ENCODE measurements at places on chromosomes 2 and 18.
A peak's percentile ranks its signal among the peaks of the same experiment; 100 is the strongest.

GRCh38 chr2:219218217-219218731 is 484 bp downstream of the ABCB6 start:
- peak overlapping the region; percentile 50 for H3K27ac ChIP-seq
- H3K27me3 ChIP-seq = no peaks in the 10 kb centered on the region
- H3K4me3 ChIP-seq = peak overlapping the region; percentile 66
- no peak for DNase-seq
- peaks cover 23% of the 10 kb centered on the region for H3K4me1 ChIP-seq

DNA sequence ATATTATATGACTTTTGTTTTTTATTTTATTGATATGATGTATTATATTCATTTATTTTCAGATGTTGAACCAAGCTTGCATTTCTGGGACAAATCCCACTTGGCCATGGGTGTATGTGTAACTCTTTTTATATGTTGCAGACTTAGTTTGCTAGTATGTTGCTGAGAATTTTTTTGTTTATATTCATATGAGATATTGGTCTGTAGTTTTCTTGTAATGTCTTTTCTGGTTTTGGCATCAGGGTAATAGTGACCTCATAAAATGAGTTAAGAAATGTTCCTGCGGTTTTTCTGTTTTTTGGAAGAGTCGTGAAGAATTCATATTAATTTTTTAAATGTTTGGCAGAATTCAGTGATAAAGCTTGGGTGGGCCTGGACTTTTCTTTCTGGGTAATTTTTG is 88.7 kb downstream of the ASB1 start:
- peaks cover 1% of the 10 kb centered on the region for H3K27me3 ChIP-seq
- no peaks in the 10 kb centered on the region for H3K36me3 ChIP-seq
- no peak overlapping the region for H3K4me3 ChIP-seq
- no peak for DNase-seq
- no peaks in the 10 kb centered on the region for H3K4me1 ChIP-seq

GRCh38 chr2:176638167-176639015 is 369.1 kb downstream of the MTX2 start:
- no peaks in the 10 kb centered on the region for H3K36me3 ChIP-seq
- no peak overlapping the region for H3K27ac ChIP-seq
- H3K4me1 ChIP-seq = peaks cover 12% of the 10 kb centered on the region
- peaks cover 48% of the 10 kb centered on the region for H3K27me3 ChIP-seq
- no peak overlapping the region for H3K4me3 ChIP-seq
- peak; percentile 3 for DNase-seq

DNA sequence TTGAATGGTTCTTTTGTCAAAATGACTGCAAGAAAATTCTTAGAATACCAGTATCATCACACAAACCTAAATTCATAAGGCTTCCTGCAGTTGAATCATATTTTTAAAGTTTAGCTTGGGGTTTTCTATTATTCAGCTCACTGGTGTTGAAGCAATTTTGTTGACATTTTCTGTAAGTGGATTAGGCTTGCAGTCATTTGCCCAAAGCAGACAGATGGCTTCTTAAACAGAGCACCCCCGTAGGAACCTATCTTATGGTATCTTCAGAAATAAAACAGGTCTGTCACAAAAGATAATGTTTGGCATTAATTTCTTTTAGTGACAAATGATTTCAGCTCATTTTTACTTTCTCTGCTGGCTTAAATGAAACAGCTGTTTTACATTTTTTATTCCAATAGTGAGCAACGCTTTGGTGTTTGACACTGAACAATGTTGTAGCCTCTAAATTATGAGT is 331.1 kb downstream of the PLCL1 start:
- H3K36me3 ChIP-seq = peaks cover 3% of the 10 kb centered on the region
- no peak overlapping the region for H3K27ac ChIP-seq
- no peak overlapping the region for H3K4me3 ChIP-seq
- no peaks in the 10 kb centered on the region for H3K4me1 ChIP-seq
- DNase-seq = no peak
- no peaks in the 10 kb centered on the region for H3K27me3 ChIP-seq

GRCh38 chr2:216285701-216286100 is 86.6 kb downstream of the MARCHF4 start:
- DNase-seq = no peak
- no peaks in the 10 kb centered on the region for H3K27me3 ChIP-seq
- H3K36me3 ChIP-seq = no peaks in the 10 kb centered on the region
- H3K4me1 ChIP-seq = no peaks in the 10 kb centered on the region
- no peak overlapping the region for H3K4me3 ChIP-seq

DNA sequence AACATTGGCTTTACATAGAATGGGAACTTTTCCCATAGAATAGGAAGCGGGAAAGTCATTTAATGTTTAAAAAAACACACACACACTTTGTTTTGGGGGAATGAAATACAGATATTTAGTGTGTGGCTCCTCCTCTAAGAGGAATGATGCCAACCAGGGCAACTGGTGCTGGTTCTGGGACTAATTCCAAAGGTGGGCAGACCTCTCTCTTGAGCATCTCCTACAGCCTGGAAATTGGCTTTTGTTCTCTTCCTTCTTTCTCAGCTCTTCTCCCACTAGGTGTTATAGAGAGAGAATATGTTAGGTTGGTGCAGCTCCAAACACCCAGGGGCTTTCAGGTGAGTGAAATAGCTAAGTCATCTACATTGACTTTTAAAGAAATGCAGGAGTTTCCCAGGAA is 190.1 kb downstream of the RAD51AP2 start:
- no peaks in the 10 kb centered on the region for H3K27me3 ChIP-seq
- no peak overlapping the region for H3K4me3 ChIP-seq

DNA sequence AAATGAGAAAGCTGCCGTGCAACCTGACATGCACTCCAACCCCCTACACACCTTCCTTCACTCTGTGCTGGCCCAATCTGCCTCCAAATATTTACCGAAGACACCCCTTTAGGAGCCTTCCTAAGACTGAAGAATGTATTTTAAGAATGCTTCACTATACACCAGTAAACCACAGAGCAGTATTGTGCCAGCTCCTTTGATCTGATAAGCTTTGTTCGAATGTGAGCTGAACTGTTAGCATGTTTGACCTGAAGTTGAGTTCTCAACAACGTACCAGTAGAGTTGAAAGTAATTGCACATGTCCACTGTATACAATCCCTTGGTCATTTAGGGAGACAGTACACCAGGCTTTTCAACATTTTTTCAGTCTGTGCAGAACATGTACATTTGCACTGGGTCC is 259.2 kb downstream of the TGIF1 start:
- H3K27ac ChIP-seq = no peak overlapping the region
- H3K27me3 ChIP-seq = peaks cover 5% of the 10 kb centered on the region
- H3K4me3 ChIP-seq = no peak overlapping the region
- no peaks in the 10 kb centered on the region for H3K4me1 ChIP-seq

GRCh38 chr2:239339726-239340601 is 60.9 kb downstream of the HDAC4 start:
- no peak overlapping the region for H3K27ac ChIP-seq
- no peak overlapping the region for H3K4me3 ChIP-seq

DNA sequence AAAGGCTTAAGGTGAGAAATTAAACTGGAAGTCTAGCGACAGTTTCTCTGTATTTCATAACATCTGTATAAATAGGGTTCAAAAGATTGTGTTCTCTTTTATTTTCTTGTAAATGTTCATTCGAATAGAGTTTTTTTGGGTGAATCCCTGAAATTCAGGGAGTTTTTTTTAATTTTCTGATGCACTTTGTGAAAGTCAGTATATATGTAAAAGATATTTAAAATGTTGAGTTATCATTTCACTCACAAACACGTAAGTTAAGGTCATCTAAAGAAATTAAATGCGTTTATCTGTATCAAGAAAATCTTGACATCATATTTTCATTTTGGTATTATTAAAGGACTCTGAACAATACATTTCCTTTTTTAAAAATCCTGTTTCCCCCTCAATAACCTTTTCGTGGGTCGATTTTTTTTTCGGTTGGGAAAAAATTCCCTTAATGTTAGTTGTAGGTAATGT is 3.4 kb downstream of the SP9 start:
- H3K4me3 ChIP-seq = peak overlapping the region; percentile 44
- peaks cover 86% of the 10 kb centered on the region for H3K4me1 ChIP-seq
- no peaks in the 10 kb centered on the region for H3K36me3 ChIP-seq
- DNase-seq = no peak
- H3K27me3 ChIP-seq = peaks cover 47% of the 10 kb centered on the region

DNA sequence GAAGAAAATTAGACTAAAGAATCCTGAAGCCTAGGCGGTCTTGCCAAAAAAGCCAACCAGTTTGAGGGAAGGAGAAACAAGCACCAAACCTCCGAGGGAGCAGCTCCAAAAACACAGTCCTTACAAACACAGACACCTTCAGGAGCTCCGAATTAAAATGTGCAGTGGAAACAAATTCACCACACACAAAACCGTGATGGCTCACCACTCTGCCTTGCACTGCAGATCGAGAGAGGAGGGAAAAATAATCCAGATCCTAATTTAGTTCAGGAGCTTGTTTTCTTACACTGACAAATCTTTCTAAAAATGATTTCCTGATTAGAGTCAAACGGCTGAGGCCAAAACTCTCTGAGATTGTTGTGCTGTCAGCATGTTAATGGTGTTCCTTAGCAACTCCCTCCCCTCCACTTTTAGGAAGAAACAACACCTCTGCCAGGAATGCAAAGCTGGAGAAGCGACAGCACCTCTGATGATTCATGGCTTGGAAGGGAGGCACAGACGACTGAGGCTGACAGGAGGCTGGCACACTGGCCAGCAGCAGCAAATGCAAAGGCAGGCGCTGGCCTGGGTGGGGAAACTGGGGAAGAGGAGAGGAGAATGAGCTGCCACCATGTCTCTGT is 249.4 kb upstream of the KLHL29 start:
- H3K27ac ChIP-seq = no peak overlapping the region
- H3K4me1 ChIP-seq = no peaks in the 10 kb centered on the region
- no peak overlapping the region for H3K4me3 ChIP-seq
- H3K36me3 ChIP-seq = no peaks in the 10 kb centered on the region
- DNase-seq = no peak

GRCh38 chr2:176099728-176100546 is at the start of gene HOXD12:
HOXD12 (plus strand) TSS chr2:176099795; CDS start chr2:176099802, 7 bp downstream.
- no peak for DNase-seq
- peaks cover 19% of the 10 kb centered on the region for H3K4me1 ChIP-seq
- no peaks in the 10 kb centered on the region for H3K36me3 ChIP-seq

- H3K36me3 ChIP-seq = peaks cover 13% of the 10 kb centered on the region
- H3K4me1 ChIP-seq = no peaks in the 10 kb centered on the region
- H3K27ac ChIP-seq = no peak overlapping the region
- no peaks in the 10 kb centered on the region for H3K27me3 ChIP-seq
- no peak overlapping the region for H3K4me3 ChIP-seq
- no peak for DNase-seq
Observed at GRCh38 chr2:172516299-172516698, 39.6 kb upstream of the PDK1 start.

DNA sequence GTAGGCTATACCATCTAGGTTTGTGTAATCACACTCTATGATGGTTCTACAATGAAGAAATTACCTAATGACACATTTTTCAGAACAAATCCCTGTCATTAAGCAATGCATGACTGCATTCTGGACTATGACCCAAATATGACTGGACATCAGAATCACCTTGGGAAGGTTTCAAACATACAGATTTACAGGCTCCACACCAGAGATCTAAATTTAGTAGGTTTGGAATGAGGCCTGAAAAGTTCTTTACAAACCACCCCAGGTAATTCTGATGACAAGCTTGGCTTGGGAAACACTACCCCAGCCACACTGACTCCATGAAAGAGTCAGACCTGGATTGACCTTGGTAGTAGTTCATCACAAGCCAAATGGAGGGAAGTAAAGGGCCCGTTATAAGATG is 52.2 kb upstream of the NFE2L2 start:
- no peaks in the 10 kb centered on the region for H3K36me3 ChIP-seq
- DNase-seq = no peak
- no peaks in the 10 kb centered on the region for H3K27me3 ChIP-seq
- no peak overlapping the region for H3K4me3 ChIP-seq
- H3K4me1 ChIP-seq = no peaks in the 10 kb centered on the region
- no peak overlapping the region for H3K27ac ChIP-seq

DNA sequence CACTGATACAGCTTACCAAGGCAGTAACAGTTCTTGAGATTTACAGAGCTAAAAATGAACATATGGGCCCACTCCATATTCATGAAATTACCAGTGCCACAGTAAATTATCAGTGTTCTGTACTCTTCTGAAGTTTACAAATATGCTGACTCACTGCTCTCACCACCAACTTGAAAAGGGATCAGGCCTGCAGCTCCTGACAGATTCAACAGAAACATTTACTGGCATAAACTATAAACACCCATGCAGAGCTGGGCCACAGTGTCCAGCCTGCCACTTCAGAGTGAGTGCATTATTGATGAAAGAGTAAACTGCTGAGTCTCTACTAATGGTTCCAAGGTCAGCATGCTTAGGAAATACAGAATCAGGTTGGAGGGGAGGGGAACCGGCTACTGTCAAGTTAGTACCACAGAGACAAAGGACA is 83.1 kb downstream of the FARSB start:
- peak; percentile 11 for DNase-seq
- H3K27me3 ChIP-seq = no peaks in the 10 kb centered on the region
- H3K4me3 ChIP-seq = no peak overlapping the region
- H3K36me3 ChIP-seq = peaks cover 11% of the 10 kb centered on the region
- no peaks in the 10 kb centered on the region for H3K4me1 ChIP-seq

GRCh38 chr2:112831946-112832840 is 4.4 kb downstream of the IL1B start:
- H3K4me1 ChIP-seq = no peaks in the 10 kb centered on the region
- no peaks in the 10 kb centered on the region for H3K36me3 ChIP-seq
- peaks cover 2% of the 10 kb centered on the region for H3K27me3 ChIP-seq
- H3K27ac ChIP-seq = no peak overlapping the region
- H3K4me3 ChIP-seq = no peak overlapping the region
- DNase-seq = no peak

All from CD4-positive, CD25-positive, alpha-beta regulatory T cell (primary cell).